ENCODE measurements at places on chromosomes 13 and 19.

DNA sequence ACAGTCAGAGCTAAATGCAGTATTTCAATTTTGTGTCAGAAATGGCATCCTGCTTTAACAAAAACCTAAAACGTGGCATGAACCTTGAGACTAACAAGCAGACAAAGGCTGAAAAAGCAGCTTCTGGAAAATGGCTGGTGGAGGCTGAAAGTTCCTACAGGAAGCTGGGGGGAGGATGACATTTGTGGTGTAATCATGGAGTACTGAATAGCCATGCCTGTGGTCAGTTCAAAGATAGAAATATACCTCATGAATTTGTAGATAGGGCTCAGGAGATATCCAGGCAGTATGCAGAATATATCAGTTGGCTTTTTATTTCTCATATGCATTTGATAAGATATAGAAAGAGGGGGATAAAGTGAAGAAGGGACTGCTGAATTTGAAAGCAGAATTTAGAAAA, 181.7 kb downstream of the UQCRFS1 start:
- DNase-seq = no peak

- peak; percentile 63 for DNase-seq
These were observed 42.3 kb downstream of the LRCH1 start for GRCh38 chr13:46595136-46595884.

DNA sequence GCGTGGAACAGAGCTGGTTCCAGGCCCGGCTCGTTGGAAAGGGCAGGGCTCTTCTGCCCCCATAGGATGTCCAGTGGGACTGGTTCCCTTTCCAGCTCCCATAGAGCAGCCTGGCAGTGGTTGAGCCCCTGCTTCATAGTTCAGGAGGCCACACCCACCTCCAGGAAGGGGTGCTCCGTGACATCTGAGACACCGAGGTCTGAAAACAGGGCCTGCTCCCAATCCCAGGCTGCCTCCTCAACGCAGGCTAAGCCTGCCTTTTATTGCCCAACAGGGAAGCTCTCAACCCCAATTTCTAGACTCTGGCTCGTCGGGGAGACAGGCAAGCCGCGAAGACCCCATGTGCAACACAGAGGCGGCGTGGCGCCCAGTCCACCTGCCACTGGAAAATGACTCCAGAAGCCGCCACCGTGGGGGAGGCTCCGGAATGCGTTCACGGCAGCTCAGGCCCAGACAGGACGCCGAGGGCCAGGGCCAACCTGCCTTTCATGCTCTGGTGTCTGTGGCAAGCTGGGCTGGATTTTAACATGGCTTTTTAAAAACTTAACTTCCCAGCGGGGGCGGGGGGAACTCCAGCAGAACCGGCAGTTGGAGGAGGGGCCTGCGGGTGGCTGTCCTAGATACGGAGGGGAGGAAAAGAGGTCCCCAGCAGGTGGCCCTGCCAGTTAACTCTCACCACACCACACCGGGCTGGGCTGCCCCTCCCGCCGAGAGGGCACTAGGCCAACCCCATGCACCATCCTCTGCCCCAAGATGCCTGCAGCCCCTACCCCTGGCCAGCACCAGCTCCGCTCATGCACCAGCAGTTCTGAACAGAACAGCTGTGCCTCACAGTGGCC, 17.9 kb upstream of the TINCR start:
- no peak for DNase-seq

DNA sequence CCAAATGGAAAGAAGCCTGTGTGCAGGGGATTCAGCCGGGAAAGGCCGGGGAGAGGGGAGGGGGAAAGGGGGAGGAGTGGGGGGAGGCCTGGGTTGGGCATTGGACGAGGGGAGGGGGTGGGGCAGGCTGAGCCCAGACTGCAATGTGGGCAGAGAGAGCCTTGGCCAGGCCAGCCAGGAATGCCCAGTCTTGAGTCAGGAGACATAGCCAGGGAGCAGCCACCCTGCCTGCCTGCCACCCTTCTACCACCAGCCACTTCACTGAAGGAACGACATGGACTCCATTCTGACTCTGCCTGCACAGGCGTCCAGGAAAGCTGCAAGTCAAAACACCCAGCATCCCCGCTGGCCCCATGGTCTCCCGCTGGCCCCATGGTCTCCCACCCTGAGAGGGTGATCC, 498 bp downstream of the PROZ start:
- DNase-seq = no peak

DNA sequence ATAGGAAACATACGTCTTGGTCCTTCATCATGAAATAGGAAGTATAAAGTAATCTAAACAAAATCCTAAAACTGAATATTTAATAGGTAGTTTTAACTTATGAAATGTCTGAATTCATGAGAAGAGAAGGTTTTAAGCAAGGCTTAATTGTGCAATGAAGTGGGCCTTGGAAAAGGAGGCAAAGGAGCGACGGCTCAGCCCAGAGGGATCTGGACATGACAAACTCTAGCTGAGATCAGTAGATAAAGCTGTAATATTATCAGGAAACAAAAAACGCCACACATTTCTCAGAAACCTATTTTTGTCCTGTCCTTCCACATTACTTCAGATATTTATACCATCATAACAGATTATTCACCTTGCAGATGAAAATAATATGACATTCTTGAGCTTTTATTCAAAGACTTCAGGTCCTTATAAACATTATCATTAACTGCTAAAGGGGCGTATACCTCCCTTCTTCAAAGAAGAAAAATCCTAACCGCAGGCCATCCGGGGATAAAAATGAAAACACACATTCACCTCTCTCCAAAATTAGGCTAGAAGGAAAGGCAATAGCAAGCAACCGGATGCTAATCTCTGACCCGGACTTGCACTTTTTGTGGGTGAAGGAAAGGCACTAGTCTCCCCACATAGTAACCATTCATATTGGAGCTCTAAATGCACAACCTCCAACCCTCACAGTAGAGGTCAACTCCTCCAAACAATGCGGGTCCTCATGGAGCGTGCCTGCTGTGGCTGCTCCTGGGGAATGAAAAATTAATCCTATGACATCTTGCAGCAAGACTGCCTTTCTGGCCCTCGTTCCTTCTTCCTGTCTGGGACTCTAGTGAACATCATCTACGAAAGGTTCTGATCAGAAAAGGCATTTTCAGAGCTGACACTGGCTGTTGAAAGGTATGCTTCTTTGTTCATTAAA, 108.8 kb downstream of the TBC1D4 start:
- no peak for DNase-seq

- no peak for DNase-seq
These were observed 8.6 kb downstream of the SLC46A3 start for GRCh38 chr13:28710161-28710560.

- DNase-seq = peak; percentile 6
These were observed 103.9 kb upstream of the DIAPH3 start for GRCh38 chr13:60267498-60268202.

DNA sequence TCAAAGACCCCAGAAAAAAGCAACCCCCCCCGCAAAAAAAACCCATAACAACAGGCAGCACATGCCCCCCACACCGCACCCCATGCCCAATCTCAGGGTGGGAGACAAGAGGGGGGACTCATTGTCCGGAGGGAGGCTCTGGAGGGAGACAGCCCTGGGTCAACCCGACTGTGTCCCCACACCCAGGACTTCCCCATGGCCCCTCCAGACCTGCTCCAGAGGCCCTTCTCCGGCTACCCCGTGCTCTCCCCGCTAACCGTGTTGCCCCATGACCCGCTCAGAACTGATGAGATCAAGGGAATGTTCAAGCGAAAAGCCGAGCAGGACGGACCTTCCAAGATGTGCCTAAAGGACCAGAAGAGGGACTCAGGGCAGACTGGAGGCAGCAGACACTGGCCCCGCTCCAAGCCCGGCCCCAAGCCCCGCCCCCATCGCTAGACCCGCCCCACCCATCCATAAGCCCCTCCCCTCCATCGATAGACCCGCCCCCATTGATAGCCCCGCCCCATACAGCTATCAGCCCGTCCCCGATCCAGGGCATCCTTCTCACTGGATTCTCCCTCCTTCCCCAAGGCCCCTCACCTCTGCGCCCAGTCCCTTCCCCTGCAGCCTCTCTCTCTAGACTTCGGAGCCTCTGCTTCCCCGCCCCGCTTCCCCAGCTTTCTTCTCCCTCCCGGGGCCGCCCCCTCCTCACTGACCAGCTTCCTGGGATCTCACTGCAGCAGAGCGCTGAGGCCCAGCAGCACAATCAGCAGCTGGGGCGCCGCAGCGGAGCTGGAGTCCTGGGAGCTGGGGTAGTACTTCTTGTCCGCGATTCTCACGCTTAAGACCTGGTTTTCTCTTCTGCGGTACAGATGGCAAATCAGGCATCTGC, 2.2 kb downstream of the BST2 start:
- DNase-seq = peak; percentile 20

- no peak for DNase-seq
These were observed 108.4 kb upstream of the CLDN10 start for GRCh38 chr13:95444006-95444730.

DNA sequence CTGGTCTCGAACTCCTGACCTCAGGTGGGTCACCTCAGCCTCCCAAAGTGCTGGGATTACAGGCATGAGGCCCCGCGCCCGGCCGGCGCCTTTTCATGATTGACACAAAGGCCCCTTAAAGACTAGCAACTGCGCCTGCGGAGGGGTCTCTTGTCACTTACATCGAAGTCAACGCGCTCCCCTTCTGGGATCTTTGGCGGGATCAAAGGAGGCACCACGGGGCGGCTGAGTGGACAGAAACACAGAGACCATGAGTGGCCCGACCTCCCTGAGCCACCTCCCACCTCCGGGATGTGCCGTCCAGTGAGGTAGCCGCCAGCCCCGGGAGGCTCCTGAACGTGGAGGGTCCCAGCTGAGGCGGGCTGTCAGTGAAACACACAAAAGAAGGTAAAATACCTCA, 7.3 kb downstream of the TNNT1 start:
- DNase-seq = no peak

- DNase-seq = no peak
These were observed 12.4 kb upstream of the ZNF486 start for GRCh38 chr19:20154636-20155035.

- no peak for DNase-seq
These were observed 7.1 kb upstream of the POU4F1 start for GRCh38 chr13:78610381-78610883.

DNA sequence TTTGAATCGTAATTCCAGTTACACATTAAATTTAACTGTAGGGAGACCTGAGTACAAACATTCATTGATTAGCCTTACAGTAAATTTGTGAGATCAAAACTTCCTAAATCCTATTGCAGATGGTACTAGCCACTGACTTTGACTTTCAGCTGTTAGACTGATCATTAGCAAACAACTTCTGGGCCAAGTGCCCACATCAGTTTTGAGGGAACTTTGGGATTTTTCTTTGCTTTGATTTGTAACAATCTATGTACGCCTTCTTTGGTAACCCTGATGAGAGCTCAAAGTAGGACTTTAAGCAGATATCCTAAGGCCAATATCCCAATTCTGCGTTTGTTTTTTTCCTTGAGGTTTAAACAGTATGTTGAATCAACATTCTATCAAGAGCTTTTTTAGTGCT, 131.5 kb downstream of the DLEU7 start:
- DNase-seq = no peak

DNA sequence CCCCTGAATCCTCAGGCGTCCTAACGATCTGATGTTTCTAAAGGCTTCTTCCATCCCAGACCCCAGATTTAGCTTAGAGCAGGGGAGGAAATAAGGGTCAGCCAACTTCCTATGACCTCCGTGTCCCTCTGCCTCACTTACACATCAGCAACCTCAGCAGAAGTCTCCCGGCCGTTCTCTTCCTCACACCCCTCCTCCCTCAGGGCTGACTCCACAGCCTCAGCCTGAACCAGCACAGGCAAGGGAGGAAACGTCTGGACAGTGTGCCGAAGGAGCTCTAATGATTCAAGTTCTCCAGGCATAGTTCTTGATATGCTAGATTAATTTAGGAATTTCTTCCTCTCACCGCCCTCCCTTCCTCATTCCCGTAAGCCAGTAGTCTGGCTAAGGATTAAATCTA, 121.4 kb downstream of the NUFIP1 start:
- DNase-seq = no peak

- no peak for DNase-seq
These were observed 122.3 kb upstream of the ZNF536 start for GRCh38 chr19:30249911-30250310.

- no peak for DNase-seq
These were observed 11.5 kb upstream of the COLGALT1 start for GRCh38 chr19:17543986-17544385.

DNA sequence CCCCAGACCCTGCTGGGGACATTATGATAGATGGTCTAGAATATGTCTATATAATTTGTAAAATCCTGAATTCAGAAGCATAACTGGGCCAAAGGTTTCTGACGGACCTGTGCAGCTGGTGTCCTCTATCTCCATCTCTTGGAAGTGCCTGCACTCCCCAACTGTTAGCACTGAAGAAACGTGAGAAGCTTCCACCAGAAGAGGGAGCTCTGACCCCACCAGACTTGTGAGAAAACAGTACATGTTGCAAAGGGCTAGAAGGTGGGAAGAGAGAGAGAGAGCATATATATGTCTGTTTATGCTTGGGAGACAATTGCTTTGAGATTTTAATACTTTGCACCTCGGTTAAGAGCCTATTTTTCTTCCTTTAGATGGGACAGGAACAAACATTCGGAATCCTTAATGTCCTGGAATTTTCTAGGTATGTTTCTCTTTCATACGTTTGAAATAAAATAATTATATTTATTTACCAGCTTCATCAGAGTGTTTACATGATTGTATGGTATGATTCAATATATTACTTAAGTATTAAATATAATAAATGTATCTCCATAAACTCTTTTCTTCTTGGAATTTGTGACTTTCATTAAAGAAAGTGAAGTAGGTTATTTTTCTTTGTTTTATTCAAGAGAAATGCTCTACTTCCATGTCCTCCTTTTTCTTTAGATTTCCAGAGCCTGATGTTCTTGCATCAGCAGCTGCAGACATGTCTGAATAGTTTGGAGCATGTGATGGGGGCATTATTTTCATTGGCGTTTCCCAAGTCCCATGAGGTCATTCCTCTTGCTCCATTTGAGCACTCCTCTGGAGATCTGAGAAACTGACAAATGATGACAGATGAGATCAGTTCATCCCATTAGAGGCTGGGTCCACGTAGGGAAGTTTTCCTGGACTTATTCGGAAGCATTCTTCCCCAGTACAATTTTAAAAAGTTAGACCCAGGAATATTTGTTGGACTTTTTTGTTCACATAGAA, 202.9 kb downstream of the ATP8A2 start:
- peak; percentile 77 for DNase-seq

GRCh38 chr19:4974880-4975469, 6.1 kb downstream of the KDM4B start:
- no peak for DNase-seq

- no peak for DNase-seq
These were observed 7.8 kb upstream of the ATP12A start for GRCh38 chr13:24672141-24673132.

Data from ELR (cell line).